Right lung (tissue), 10 donors: ENCODE measurements at places on chromosomes 2 and 18.

GRCh38 chr18:59085797-59086196, 53.9 kb upstream of the SEC11C start:
- no peak for DNase-seq

- no peak for DNase-seq
Observed at GRCh38 chr2:173898996-173899395, 66.2 kb downstream of the SP3 start.

- DNase-seq: no peak
Observed at GRCh38 chr2:149903626-149904025, 316.1 kb upstream of the MMADHC start.

- DNase-seq: no peak
Observed at GRCh38 chr18:59268721-59269562, 4.3 kb downstream of the RAX start.

GRCh38 chr2:14513903-14514302, 118.6 kb upstream of the LRATD1 start:
- no peak for DNase-seq
